Upper lobe of right lung (tissue), 1 donor: ENCODE measurements at places on chromosomes 7 and 10.

DNA sequence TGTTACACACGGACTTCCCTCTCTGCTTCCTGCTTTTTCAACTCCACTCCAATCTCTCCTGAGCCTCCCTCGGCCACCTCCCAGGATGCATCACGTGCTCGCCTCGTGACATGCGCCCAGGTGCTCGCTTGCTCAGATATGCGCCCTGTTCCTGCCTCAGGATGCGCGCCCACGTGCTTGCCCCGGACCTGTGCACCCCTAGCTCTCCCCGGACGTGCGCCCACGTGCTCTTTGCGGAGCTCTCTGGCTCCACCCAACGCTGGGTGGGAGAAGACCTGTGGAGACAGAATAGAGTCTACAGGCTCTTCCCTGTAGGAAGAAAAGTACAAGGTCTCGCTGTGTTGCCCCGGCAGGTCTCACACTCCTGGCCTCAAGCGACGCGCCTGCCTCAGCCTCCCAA is 23.1 kb downstream of the PARD3 start:
- no peak for DNase-seq

DNA sequence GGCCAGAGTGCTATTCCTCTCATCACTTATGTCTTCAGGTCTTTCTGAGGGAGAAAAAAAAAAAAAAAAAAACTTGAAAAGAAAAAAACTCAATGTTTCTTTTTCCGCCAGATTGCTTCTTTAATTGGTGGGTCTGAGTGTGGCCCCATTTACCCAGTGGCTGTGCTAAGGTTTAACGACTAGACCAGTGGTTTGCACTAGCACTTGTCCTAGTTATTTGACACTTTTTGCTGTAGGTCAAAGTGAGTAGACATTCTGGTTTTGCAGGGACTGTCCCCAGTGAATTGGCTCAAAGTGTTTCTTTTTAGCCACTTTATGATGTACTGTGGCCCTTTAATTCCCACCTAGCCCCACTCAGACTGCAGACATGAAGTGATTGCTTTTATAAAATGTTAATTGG is 273.3 kb downstream of the PTEN start:
- no peak for DNase-seq

- no peak for DNase-seq
Observed at GRCh38 chr7:69903410-69903809, 305.1 kb downstream of the AUTS2 start.

GRCh38 chr7:33802600-33802999 is 102.7 kb upstream of the BMPER start:
- DNase-seq = no peak

DNA sequence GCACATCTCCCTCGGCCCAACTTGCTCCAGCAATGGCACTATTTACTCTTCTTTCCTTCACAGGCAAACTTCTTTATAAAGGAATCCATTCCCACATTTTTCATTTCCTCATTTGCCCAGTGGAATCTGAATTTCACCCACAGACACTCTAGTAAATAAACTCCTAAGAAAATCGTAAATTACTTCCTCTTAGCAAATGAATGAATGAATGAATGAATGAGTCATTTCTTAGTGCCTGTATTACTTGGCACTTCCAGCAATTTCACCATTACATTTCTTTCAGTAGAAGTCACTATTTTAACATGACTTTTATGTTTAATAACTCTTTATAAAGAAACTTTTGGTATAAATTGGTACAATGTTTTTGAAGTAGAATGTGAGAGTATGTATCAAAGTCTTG is 55.7 kb downstream of the DDC start:
- no peak for DNase-seq

DNA sequence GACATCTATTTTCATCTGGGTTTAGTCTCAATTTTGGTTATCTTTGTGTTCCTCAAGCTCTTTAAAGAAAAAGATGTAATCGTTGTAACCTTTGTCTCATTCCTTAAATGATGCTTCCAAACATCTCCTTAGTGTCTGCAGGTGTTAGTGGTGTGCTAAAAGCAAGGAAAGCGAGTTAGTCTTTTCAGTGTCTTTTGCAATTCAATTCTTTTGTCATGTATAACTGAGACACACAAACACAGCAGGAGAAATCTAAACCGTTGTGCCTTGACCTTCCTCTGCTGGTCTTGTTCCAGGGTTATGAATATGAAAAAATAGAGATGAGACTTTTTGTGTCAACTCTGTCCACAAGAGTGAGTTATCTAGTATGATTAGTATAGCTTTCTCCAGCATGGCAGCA is 40.7 kb downstream of the PIK3CG start:
- no peak for DNase-seq
